ENCODE measurements at places on chromosomes 12 and 14.

GRCh38 chr12:77751939-77752338 lies 78.8 kb upstream of the NAV3 start:
- no peak for DNase-seq

- DNase-seq, result peak; percentile 14
Observed at GRCh38 chr14:74763803-74764531, 851 bp downstream of the YLPM1 start.

- no peak for DNase-seq
Observed at GRCh38 chr12:124184456-124184855, 110.4 kb upstream of the RFLNA start.

- DNase-seq, result peak; percentile 33
Observed at GRCh38 chr12:103626498-103626897, 39.4 kb downstream of the STAB2 start.

- DNase-seq, result no peak
Observed at GRCh38 chr12:87841935-87842334, 187.3 kb downstream of the C12orf50 start.

- DNase-seq, result no peak
Observed at GRCh38 chr14:23123419-23123818, 4.4 kb upstream of the CEBPE start.

- DNase-seq, result no peak
Observed at GRCh38 chr14:100333827-100334226, 10.7 kb downstream of the SLC25A47 start.

DNA sequence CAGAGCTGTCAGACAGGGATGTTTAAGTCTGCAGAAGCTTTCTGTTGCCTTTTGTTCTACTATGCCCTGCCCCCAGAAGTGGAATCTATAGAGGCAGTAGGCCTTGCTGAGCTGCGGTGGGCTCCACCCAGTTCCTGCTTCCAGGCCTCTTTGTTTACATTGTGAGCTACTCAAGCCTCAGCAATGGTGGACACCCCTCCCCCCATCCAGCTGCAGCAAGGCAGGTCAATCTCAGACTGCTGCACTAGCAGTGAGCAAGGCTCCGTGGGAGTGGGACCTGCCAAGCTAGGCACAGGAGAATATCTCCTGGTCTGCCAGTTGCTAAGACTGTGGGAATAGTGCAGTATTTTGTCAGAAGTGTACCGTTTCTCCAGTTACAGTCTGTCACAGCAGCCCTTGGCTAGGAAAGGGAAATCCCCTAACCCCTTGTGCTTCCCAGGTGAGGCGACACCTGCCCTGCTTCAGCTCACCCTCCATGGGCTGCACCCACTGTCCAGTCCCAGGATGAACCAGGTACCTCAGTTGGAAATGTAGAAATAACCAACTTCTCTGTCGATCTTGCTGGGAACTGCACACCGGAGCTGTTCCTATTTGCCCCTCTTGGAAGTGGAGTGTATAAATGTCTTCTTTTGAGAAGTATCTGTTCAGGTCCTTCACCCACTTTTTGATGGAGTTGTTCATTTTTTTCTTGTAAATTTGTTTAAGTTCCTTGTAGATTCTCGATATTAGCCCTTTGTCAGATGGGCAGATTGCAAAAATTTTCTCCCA lies 213.5 kb upstream of the SLC38A2 start:
- DNase-seq, result no peak

- no peak for DNase-seq
Observed at GRCh38 chr12:5505751-5506150, 73.8 kb downstream of the NTF3 start.

All from HEK293T (cell line).